ENCODE measurements at places on chromosomes 4 and X.
A peak's percentile ranks its signal among the peaks of the same experiment; 100 is the strongest.

DNA sequence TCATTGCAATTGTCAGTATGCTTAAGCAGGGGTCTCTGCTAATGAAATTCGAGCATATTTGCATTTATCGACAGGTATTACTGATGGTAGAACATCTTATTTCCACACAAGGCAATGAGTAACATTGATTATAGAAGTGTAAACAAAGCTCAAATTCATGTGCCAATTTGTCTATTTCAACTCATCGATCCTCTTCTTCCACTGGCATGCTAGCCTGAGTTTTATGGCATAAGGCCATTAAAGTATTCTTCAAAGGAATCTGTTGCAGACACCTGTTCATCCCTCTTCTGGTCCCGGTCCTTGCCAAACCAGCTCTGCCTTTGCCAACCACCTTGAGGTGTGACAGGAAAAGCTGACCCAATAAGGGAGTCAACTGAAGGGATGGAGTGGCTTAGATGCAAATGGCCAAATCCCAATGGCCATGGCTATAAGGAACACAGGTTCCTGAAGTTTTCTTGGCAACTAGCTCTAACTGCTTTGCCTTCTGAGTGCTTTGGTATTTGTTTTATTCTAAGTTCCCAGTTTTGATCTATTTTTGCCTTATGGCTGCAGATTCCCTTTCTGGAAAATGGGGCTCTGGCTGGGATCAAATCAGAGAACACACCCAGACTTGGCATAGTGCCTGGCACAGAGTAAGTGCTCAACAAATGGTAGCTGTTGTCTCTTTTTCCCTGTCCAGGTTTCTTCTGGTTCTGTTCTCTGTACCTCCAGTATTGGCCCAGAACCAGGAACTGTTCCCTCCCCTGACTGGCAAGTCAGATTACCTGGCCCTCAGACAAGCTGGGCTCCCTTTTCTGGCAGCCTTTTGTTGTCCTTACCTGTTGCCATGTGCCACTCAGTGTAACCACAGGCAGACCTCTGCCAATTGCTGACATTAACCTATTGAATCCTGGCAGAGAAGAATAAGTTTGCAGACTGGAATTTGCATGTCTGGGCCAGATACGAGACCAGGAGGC is 63.1 kb downstream of the RTL9 start:
- DNase-seq: no peak

GRCh38 chr4:130233377-130234047 is 1137.6 kb downstream of the C4orf33 start:
- no peak for DNase-seq

- DNase-seq: no peak
Observed at GRCh38 chr4:23614284-23614892, 275.5 kb downstream of the PPARGC1A start.

DNA sequence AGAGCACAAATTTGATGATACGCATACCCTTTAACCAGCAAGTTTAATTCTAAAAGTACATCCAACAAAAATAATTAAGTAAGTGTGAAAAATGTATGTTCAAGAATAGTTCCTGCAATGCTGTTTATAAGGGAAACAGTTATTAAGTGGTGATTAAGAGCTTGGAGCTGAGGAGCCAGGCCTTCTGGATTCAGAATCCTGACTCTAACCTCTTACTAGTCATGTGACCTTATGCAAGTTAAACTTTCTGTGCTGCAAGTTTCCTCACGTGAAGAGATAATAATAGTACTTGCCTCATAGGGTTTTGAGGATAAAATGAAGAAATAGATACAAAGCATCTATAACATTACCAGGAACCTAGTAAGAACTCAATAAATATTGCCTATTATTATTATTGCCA is 77.7 kb downstream of the FAM13A start:
- no peak for DNase-seq

DNA sequence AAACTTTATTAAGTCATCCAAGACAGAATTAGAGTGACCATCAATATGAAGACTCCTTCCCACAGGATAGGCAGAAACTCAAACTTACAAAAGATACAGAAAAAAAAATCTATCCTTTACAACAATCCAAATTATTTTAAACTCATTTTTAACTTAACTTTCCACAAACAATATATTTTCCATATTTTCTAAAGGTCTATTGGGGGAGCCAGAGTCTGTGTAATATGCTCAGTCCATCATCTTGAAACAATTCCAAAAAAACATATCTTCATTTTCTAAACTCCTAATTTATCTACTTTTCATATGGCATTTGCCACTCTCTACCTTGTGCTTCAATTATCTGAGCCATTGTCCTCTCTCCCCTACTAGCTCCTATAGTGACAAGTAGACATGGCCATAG is 378.1 kb downstream of the PDGFC start:
- DNase-seq: no peak

DNA sequence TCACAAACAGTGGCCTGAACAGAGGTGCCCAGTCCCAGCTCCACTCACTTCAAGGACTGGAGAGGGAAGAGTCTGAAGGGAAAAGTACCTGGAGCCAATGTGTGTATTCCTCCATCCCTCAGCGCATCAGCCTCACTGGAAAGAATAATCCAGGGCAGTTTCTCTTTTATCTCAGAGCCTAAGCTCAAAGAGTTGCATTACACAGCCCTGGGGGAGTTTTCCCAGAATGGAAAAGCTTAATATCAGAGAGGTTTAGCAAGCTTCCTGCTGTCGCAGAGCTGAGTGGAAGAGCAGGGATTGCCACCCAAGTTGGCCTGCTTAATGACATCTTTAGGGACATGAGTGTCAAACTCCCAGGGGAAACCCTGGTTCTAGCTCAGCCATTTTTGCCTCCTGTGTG is 80.4 kb upstream of the MSX1 start:
- no peak for DNase-seq

- no peak for DNase-seq
Observed at GRCh38 chr4:152951348-152951747, 15.2 kb downstream of the FHDC1 start.

- DNase-seq: no peak
Observed at GRCh38 chrX:29348288-29348687, 761.0 kb downstream of the IL1RAPL1 start.

- peak; percentile 28 for DNase-seq
Observed at GRCh38 chr4:165398570-165398969, 19.8 kb downstream of the CPE start.

DNA sequence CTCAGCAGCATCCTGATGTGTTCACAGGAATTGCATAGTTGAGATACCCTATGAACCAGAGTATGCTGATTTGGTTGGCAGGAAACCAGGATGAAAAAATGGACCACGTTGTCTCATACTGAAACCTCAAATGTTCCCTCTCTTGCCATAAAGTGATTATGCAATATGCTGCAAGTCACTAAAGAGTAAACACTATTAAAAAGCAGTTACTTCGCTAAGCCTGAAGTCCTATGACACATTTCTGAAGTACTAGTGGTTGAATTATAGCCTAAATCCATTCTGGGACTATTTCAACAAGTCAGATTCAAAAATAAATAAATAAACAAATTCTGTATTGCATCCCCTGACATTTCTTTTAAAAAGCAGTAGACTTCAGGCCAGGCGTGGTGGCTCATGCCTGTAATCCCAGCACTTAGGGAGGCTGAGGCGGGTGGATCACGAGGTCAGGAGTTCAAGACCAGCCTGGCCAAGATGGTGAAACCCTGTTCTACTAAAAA is 106.0 kb upstream of the NAP1L5 start:
- DNase-seq: no peak

DNA sequence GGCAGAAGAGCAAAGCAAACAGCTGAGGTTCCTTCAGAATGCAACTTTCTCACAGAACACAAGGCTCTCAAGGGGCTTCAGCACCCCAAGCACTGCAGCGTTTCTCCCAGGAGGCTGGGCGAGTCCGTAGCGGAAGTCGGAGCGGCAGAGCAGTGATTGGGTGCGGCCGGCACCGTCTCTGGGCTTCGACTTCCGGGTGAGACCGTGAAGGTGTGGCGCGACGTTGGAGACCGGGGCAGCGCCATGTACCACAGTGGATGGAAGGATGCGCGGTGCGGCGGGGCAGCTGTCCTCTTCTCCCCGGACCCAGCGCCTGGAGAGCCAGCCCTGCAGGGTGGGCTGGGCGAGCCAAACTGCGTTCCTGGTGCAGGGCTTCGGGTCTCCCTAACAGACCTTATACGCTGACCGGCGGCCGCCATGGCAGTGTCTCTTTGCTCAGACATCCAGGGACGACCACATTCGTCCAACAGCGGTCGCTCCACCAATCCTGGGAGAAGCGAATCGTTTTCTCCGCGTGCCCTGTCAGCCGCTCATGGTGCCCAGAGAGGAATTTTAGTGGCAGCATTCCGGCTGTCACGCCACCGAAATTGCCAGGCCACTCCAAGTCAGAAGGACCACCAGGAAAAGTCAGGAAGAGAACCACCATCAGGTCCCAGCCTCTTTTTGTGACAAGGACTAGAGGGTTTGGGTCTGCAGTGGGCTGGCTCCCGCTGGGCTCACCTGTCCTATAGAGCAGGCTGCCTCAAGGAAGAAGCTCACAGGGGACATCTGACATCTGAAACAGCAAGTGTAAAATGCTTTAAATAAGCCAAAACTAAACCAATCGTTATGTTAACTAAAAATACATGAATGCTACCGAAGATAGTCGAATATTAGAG is 20.5 kb downstream of the TRIM61 start:
- DNase-seq: peak; percentile 64

- DNase-seq: no peak
Observed at GRCh38 chrX:15438332-15438731, 54.1 kb upstream of the VEGFD start.
